T-helper 17 cell (primary cell): ENCODE measurements at places on chromosomes 16 and 17.

DNA sequence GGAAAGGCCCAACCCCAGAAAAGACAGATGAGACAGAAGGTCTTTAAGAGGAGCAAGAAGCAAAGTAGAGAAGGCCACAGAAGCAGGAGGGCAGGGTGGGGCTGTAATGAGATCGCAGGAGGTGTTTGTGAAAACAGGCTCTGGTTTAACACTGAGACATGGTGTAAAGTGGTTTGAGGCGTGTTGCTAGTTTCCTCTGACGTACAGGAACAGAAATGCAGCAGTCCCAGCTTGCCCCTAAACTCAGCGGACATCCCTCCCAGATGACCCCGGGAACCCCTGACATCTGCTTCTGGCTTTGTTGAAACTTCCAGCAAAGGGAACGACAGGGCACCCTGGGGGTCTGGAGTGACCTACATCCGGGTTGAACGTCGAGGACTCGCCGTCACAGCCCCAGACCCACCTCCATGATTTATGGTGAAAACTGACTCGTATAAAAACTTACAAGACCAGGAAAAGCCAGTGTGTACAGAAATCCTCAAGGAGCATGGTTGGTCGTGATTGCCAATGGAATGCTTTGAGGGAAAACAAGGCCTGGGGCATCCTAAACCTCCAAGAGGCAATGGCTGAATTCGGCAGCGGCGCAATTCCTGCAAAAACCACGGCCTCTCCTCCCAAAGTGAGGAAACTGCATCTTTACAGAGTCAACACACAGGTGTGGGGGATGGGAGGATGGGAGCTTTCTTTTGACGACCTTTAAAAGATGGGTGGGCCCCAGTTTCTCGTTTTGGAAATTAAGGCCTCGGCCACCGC lies 25.8 kb downstream of the LITAF start:
- DNase-seq, result peak; percentile 51

DNA sequence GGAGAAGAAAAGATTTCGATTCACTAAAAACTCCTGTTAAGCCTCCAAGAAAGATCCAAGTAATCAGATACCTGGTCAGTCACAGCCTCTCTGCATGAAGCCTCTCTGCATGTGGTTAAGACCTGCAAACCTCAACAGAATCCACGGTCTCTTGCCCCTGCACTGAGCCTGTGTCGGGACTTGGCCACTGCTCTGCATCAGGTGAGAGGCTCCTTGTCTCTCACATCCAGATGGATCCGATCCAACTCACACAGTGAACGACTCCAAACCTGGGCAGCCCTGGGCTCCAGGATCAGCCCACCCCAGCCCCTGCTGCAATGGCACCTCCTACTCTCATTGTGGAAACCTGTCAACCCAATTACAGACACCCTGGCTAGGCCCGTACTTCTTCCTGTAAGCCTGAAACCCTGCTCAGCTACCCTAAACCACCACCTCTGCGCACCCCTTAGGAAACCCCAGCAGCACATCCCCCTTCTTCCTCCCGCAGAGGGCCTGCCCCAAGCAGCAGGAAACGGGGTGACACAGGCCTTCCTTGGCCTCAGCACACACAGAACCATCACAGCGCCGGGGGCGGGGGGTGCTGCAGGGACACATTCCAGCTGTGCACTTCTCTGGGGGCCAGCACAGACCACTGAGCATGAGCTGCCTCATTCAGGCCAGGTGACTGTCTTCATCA lies 129.5 kb downstream of the ANKRD11 start:
- DNase-seq, result peak; percentile 64

GRCh38 chr16:85029408-85029784 lies 1.8 kb downstream of the KIAA0513 start:
- peak; percentile 22 for DNase-seq

- DNase-seq, result no peak
Observed at GRCh38 chr16:370979-371514, 709 bp upstream of the MRPL28 start.

DNA sequence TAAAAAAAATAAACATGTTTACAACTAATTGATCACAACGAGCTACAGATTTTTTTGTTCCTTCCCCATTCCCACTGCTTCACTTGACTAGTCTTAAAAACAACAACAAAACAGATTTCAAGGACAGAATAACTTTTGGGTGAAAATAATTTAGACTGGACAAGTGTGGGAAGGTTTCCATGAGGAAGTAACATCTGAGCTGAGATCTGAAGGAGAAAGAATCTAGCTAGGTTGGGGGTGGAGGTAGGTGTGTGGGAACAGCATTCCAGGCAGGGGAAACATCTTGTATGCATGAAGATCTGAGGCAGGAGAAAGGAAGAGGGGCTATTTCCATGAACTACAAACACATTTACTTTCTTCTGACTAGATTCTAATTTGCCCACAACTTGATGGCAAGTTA lies 9.2 kb downstream of the BRD7 start:
- DNase-seq, result no peak

DNA sequence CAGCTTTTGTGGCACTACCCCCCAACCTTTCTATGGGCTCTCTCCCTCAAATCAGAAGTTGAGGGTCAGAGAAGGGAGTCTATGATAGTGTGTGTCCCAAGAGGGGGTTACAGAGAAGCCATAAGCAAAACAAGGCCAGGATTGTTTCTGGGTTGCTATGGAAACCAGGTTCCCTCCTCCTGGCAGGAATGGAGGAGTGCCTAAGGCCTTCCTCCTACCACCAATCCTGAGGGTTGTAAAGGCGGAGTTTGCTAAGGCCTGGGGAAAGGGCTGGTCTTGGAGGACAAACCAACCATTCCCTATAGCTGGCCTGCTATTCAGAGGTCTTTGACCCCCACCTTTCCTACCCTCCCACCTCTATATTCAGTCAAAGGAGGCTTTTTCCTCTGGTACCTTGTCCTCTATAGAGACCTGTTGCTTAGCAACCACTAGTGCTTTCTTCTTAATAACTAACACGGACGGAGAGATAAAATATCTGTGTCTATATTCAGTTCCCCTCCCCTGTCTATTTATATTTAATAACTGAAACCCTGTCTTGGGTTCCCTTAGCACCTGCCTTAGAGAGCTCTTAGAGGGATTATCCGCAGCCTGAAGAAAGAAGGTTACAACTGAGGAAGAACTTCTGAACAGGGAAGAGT lies 43.4 kb downstream of the NEUROD2 start:
- DNase-seq, result no peak

DNA sequence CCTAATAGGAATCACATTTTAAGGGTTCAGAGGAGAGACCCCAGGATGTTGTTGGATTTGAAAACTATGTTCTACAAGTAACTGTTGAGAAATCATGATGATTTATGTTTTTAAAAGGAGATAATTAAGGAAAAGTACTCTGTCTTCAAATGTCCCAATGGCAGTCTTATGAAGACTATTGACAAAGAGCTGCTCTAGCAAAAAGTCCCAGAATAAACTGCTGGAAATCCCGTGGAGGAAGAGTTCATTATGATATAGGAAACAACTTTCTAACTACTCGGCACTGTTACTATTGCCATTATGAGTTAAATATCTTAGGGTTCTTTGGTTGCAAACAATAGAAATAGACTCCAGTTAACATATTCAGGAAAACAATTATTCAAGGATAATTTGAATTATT lies 65.6 kb upstream of the GAS7 start:
- DNase-seq, result no peak

DNA sequence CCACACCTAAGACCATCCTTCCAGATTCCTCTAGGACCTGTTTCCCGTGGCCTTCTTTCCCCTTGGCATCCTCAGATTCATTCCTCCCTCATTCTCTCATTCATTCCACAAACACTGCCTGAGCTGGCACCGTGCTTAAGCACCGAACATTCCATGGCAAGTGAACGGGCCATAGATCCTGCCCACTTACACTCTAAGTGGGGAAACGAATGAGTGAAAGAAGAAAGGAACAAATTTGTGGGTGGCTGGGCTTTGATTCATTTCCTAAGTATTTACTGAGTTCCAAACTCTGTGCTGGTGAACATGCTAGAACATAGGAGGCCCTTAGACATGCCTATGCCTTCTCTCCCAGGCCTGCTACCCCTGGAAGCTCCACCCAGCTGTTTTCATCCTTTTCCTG lies 30.0 kb downstream of the SRCIN1 start:
- DNase-seq, result no peak

DNA sequence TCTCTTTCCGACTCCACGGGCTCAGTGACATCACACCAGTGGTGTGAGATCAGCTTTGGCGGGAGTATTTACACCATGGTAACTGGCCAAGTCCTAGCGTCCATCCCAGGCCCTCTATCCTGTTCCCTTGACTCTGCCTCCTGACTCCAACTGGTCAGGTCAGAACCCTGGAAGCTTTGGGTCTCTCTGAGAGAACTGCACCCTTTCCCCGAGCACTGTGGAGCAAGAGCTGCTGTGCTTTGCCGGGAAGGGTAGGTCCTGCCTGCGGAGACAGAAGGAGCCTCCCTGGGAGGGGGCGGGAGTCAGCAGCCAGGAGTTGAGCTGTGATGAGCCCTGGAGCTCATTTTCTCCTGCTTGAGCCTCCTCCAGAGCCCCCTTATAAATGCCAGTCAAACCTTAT lies 212.1 kb upstream of the TNRC6C start:
- no peak for DNase-seq

DNA sequence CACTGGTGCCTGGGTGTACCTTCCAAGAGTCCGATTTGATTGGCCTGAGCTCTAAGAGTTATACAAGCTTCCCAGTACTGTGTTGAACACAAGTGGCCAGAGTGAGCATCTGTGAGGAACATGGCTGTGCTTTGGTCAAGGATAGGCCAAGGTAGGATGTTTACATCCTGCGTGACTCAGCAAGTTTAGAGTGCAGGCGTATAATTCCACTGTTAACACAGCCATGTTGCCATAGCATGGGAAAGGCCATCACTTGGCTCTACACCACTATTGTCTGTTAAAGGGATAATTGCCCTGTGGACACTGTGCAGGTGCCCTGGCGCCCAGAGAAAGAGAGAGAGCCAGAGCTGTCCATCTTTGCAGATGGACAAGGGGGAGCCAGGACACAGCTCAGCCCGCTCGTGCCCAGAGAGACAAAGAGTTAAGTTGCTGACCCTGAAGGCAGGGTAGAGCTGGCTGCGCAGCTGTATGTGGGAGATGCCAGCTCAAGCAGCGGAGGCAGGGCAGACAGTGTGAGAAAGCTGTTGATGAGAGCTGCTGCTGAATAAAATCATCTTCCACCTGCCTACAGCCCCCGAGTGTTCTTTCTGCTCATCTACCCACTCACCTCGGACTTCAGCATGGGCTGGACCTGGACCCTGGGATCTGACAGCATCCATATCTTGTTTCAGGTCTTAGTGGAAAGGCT lies 11.7 kb downstream of the CFAP52 start:
- DNase-seq, result no peak

DNA sequence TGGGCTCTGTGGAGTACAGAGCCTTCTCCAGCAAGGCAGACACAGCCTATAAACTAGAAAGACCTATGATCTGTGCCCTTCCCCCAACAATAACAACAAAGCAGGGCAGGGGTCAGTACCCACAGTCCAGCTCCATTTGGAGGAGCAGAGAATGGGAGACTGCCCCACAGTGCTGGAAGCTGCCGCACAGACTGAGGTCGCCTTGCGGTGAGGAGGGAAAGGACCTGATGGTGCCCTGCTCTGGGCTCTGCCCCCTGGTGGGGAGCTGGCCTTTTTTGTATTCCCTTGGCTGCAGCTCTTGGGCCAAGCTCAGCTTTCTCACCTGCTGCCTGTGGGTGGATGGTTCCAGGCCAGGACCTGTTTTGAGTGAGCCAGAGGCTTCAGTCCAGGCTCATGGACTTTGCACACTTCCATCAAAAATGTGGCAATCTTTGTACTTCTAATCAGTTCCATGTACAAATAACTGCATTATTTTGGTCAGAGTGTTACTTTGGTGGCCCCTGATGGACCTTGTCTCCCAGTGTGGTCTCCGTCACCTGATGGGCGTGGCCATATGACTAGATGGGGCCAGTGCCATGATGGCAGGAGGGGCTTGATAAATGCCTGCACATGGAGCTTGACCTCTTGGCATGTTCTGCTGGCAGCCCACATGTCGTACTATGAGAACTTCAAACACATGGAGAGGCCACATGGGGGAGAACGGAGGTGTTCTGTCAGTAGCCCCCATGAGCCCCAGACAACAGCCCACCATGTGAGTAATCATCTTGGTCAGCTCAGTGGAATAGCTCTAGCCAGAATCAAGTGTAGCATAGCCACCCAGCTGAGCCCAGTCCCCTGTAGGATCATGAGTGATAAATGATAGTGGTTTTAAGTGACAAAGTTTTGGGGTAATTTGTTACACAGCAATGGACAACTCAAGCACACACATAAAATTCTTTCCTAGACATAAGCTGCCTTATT lies 24.2 kb downstream of the B9D1 start:
- DNase-seq, result peak; percentile 44

DNA sequence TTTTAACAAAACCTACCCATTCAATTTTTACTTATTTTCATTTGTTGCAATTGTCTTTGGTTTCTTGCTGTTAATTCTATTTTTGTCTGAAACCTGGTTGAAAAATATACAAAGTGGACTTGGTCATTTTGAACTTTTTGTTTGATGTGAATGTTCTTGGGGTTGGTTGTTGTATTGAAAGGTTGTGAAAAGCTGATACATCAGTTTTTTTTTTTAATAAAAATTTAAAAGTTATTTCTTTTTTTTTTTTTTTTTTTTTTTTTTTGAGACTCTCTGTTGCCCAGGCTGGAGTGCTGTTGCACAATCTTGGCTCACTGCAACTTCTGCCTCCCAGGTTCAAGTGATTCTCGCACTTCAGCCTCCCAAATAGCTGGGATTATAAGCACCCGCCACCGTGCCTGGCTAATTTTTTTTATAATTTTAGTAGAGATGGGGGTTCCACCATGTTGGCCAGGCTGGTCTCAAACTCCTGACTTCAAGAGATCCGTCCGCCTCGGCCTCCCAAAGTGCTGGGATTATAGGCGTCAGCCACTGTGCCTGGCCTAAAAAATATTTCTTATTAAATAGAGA lies 28.9 kb downstream of the WIPF2 start:
- DNase-seq, result no peak

GRCh38 chr16:66519482-66520373 lies 30.2 kb downstream of the TK2 start:
- DNase-seq, result no peak
